T-cell (primary cell): ENCODE measurements at places on chromosomes 12 and 14. TPM values are rescaled to one million over a fixed set of nuclear protein-coding genes. Genes with fewer than 3 reads are reported as not detected.

GPX2 gene
- total RNA-seq: 0.93 TPM

CSAD gene
- total RNA-seq: 48.6 TPM

MYRFL gene
- not detected for total RNA-seq

GPR33 gene
- not detected for total RNA-seq

EFS gene
- total RNA-seq: 0.15 TPM

GRCh38 chr14:77870646-77871045 is 70.7 kb downstream of the ADCK1 start:
- H3K4me1 ChIP-seq: no peaks in the 10 kb centered on the region
- DNase-seq: no peak
- no peak overlapping the region for H3K27ac ChIP-seq
- no peaks in the 10 kb centered on the region for H3K36me3 ChIP-seq
- peaks cover 2% of the 10 kb centered on the region for H3K27me3 ChIP-seq

DNA sequence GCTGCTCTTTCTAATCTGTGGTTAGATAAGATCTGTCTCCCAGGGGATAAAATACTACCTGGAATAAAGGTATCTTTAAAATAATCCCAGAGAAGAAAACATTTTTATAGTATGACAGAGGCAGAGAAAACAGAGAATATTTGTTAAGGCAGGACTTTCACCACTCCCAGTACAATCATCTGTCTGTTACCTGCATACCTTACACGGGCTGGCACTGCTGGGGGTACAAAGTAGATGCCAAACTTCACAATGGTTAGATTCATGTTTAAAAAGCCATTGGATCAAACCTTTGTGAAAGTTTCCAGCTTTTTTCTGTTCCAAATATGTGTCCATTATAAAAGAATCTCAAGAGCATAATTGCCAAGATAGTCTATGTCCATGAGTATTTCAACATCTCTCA is 273.6 kb upstream of the BTG1 start:
- H3K27ac ChIP-seq: no peak overlapping the region
- no peak overlapping the region for H3K4me3 ChIP-seq
- H3K4me1 ChIP-seq: no peaks in the 10 kb centered on the region
- no peaks in the 10 kb centered on the region for H3K27me3 ChIP-seq
- no peaks in the 10 kb centered on the region for H3K36me3 ChIP-seq
- DNase-seq: no peak

DNA sequence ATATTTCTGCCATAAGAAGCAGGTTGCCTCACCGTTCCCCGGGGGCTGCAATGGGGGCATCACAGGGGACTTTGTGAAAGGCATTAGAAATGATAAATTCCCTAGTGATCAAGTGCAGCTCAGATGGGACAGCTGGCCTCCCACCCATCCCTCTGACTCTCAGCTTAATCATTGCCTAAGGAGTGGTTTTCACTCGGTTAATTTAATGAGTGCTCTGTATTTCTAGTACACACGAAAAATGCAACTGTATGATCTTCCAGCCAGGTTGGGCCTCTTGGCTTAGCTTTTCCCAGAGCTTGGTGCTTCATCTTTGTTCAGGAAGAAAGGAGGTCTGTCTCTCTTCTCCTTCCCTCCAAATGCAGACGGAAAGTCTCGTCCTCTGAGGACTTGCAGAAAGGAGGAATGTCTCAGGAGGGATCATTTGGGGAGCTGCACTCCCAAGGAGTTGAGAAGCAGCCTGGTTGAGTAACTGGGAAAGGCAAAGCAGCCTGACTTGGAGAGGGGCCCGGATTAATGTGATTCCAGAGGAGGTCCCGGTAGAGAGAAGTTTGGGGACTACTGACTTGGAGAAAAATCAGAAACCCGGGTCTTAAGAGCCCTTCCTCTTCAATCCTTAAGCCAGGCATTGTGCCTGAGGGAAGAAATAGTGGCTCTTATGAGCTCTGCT is 7.2 kb downstream of the CD9 start:
- no peak for DNase-seq
- H3K27me3 ChIP-seq: peaks cover 29% of the 10 kb centered on the region
- no peak overlapping the region for H3K27ac ChIP-seq
- H3K4me1 ChIP-seq: no peaks in the 10 kb centered on the region
- H3K36me3 ChIP-seq: no peaks in the 10 kb centered on the region

DNA sequence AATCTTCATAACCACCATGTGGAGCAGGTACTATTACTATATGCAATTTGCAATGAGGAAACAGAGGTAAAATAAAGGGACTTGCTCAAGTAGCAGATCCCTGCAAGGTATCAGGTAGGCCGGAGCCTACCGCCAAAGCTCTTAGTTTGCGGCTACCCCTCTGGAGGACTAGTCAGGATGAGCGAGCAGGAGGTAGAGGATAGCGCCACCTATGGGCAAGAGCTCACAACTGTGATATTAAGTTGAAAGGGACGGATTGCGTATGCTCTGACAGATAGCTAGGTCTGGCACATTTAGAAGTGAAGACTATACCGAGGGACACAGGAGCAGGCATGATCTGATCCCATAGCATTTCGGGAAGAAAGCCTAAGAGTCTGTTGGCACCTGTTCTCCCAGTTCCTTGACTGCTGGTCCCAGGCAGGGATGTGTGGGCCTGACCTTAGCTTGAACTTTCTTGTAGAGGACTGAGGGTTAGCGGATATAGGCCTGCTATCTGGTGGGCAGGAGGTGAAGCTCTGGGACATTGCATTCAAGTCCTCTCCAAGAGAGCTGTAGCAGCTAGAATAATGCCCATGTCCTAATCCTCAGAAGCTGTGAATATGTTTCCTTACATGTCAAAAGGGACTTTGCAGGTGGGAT is 48.0 kb downstream of the SLC17A8 start:
- H3K27me3 ChIP-seq: no peaks in the 10 kb centered on the region
- no peak overlapping the region for H3K27ac ChIP-seq
- H3K4me3 ChIP-seq: no peak overlapping the region
- H3K4me1 ChIP-seq: no peaks in the 10 kb centered on the region

GRCh38 chr14:75884198-75884611 is 97.6 kb downstream of the TGFB3 start:
- no peaks in the 10 kb centered on the region for H3K27me3 ChIP-seq
- no peaks in the 10 kb centered on the region for H3K4me1 ChIP-seq
- H3K36me3 ChIP-seq: no peaks in the 10 kb centered on the region
- DNase-seq: no peak
- no peak overlapping the region for H3K4me3 ChIP-seq

GRCh38 chr12:56206452-56207166 is 15.1 kb downstream of the RNF41 start:
- H3K27ac ChIP-seq: no peak overlapping the region
- H3K4me3 ChIP-seq: no peak overlapping the region
- DNase-seq: peak; percentile 35
- no peaks in the 10 kb centered on the region for H3K4me1 ChIP-seq
- no peaks in the 10 kb centered on the region for H3K27me3 ChIP-seq
- peaks cover 48% of the 10 kb centered on the region for H3K36me3 ChIP-seq

DNA sequence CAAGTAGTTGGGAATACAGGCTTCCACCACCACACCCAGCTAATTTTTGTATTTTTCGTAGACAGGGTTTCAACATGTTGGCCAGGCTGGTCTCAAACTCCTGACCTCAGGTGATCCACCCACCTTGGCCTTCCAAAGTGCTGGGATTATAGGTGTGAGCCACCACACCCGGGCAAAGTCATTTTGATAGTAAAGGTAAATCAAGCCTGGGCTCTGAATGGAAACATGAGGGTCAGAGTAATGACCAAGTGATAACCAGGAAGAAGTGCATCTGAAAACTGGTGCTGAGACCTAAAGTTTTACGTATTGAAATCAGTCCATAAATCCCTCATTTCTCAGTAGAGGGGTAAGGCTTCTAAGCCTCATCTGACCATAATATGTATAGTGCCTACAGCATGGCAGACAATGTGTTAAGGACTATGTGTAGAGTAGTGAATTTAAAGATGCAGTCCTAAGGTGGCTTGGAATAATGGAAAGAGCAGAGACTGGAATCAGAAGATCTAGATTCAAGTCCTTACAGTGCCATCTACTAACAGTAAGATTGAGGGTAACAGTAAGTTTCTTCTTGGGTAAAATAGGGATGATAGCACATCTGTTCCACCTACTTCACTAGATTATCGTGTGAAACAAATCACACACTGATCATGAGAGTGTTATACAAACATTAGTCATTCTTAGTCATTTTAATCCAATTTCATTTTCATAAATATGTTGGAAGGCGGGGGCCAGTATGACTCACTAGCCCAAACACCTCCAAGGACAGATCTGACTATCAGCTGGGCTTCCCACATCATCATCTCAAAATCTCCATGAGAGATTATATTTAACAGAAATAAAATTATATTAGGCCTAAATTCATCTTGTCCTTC is 11.2 kb downstream of the MAP4K5 start:
- H3K27ac ChIP-seq: peak overlapping the region; percentile 57
- no peaks in the 10 kb centered on the region for H3K36me3 ChIP-seq
- no peak overlapping the region for H3K4me3 ChIP-seq
- H3K4me1 ChIP-seq: peaks cover 11% of the 10 kb centered on the region

GRCh38 chr12:122006186-122006926 is 15.3 kb upstream of the BCL7A start:
- H3K4me1 ChIP-seq: peaks cover 31% of the 10 kb centered on the region
- peaks cover 33% of the 10 kb centered on the region for H3K27me3 ChIP-seq
- peak overlapping the region; percentile 16 for H3K4me3 ChIP-seq
- H3K36me3 ChIP-seq: no peaks in the 10 kb centered on the region
- DNase-seq: no peak
- no peak overlapping the region for H3K27ac ChIP-seq

DNA sequence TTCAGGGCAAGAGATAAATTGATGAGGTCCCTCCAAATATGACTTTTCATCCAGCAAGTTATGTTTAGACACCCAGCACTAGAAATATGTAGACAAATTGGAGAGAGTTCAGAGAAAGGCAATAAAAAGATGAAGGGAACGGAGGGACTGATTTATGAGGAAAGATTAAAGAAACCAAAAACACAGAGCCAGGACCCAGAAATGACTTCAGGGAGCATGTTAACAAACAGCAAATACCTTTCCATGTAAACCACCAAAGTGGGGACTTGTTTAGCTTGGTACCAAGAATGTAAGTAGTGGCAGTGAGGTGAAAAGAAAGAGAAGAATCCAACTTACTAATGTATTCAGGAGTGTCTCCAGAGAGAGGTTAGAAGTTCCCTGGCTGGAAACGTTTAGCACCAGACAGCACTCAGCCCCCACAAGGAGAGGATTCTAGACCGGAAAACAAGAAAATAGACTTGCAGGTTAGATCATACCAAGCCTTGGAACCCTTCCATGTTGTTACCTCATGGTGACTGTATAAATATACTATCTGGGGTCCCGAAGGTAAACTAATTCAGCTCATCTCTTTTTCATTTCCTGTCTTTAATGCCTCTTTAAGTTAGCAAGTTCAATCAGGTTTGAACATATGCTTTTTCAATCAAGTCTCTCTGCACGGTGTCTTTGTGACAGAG is 79.2 kb downstream of the TBC1D30 start:
- no peak overlapping the region for H3K27ac ChIP-seq
- H3K36me3 ChIP-seq: no peaks in the 10 kb centered on the region
- no peak overlapping the region for H3K4me3 ChIP-seq
- H3K4me1 ChIP-seq: no peaks in the 10 kb centered on the region
- no peaks in the 10 kb centered on the region for H3K27me3 ChIP-seq
- no peak for DNase-seq

- H3K36me3 ChIP-seq: no peaks in the 10 kb centered on the region
- no peaks in the 10 kb centered on the region for H3K27me3 ChIP-seq
- DNase-seq: no peak
- peaks cover 2% of the 10 kb centered on the region for H3K4me1 ChIP-seq
- no peak overlapping the region for H3K4me3 ChIP-seq
These were observed 199.6 kb downstream of the BCL11B start for GRCh38 chr14:99072433-99072832.

GRCh38 chr12:79553863-79554574 is 136.7 kb downstream of the PAWR start:
- no peak overlapping the region for H3K27ac ChIP-seq
- H3K27me3 ChIP-seq: no peaks in the 10 kb centered on the region
- H3K36me3 ChIP-seq: no peaks in the 10 kb centered on the region
- DNase-seq: no peak
- no peaks in the 10 kb centered on the region for H3K4me1 ChIP-seq

GRCh38 chr14:103016071-103016470 is 41.3 kb downstream of the CDC42BPB start:
- H3K27ac ChIP-seq: no peak overlapping the region
- H3K4me1 ChIP-seq: no peaks in the 10 kb centered on the region
- peaks cover 40% of the 10 kb centered on the region for H3K27me3 ChIP-seq
- H3K36me3 ChIP-seq: no peaks in the 10 kb centered on the region

DNA sequence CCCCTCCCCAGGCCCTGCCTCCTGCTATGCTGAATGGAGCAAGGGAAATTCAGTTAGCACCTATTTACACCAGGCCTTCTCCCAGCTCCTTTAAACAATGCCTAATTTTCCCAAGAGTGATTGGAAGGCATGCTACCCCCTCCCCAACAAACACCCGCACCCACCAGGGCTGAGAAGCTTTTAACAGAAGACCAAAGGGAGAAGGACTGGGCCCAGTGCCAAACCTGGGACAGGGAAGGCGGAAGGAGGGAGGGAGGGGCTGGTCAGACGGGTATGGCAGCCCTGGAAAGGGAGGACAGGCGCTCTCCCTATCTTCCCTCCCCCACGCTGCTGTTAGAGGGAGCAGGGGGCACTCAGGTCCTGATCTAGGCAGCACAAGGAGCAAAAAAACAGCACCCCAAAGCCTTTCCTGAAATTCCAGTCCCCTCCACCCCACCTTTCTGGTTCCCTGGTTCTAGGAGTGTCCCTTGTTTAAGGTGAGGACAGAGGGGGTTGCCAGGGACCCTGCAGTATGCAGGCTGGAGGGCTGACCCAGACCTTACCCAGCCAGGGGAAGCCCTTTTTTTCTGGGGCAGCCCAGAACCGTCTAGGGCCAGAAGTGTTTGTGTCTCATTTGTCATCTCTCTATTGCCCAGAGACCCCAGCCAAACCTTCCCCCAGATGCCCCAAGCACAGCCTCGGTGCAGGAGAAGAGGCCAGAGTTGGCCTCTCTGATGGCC is 2.4 kb upstream of the KRT8 start:
- peaks cover 20% of the 10 kb centered on the region for H3K27me3 ChIP-seq
- no peak for DNase-seq

GRCh38 chr12:49974677-49975317 is 2.0 kb downstream of the AQP6 start:
- H3K36me3 ChIP-seq: no peaks in the 10 kb centered on the region
- no peak overlapping the region for H3K4me3 ChIP-seq
- no peak overlapping the region for H3K27ac ChIP-seq
- DNase-seq: no peak
- H3K27me3 ChIP-seq: peaks cover 27% of the 10 kb centered on the region

DNA sequence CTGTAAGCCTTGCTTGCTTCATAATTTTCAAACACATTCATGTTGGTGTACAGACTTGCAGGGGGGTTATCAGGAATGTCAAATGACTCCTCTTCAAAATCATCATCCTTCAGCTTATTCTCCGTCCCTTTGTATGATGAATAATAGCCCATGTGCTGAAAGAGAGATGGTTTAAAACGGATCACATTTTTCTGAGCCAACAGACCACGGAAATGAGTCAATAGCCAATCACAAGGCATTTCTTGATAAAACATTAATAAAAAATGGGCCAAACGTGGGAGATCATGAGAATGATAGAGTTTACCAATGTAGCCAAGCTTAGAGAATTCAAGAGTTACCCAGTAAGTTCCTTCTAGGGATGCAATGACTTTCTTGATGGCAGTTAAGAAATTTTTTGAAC is 105.5 kb downstream of the NTS start:
- H3K36me3 ChIP-seq: no peaks in the 10 kb centered on the region
- no peak overlapping the region for H3K4me3 ChIP-seq
- no peak for DNase-seq
- H3K27me3 ChIP-seq: no peaks in the 10 kb centered on the region
- no peak overlapping the region for H3K27ac ChIP-seq

GRCh38 chr12:12294215-12295005 is 27.6 kb upstream of the LRP6 start:
- no peaks in the 10 kb centered on the region for H3K27me3 ChIP-seq
- no peak for DNase-seq
- H3K4me3 ChIP-seq: no peak overlapping the region
- H3K36me3 ChIP-seq: no peaks in the 10 kb centered on the region
- H3K27ac ChIP-seq: no peak overlapping the region
